NCI-H2227 treated with DMSO at 0.1 percent for 48 hours (cell line): ENCODE measurements at places on chromosomes 13 and 19.

DNA sequence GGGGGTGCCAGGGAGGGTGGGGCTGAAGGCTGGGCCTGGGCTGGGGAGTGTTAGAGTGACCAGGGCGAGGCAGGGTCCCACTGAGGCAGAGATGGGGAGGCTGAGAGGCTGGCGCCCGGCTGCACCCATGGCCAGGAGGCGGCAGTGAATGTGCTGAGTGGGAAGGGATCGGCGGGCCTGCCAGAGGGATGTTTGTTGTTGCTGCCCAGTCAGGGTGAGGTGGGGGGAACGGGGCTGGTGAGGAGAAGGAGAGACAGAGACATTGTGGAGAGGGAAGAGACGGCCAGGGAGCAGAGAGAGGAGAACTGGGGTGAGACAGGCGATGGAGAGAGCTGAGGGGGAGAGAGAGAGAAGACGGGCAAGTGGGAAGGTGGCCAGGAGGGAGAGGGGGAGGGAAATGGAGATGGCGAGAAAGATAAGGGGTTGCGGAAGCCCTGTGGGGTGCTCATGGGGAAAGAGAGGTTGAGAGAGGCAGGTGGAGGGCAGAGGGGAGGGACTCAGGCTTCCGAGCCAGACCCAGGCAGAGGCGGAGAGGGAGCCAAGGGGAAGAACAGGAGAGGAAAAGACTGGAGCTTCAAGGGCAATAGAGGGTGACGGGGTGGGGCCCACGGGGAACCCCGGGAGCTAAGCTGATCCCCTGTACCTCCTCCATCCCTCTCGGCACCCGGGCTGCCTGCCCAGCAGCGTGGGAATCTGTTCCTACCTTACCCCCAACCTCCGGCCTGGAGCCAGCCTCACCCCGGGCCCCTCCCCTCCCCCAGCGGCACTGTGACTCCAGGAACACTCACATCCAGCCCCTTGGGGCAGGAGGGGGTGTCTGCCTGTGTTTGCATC lies 690 bp upstream of the B3GNT8 start:
- DNase-seq, result no peak

- DNase-seq, result no peak
Measured at GRCh38 chr19:32322541-32322940, 22.9 kb upstream of the ZNF507 start.

GRCh38 chr19:41886761-41887710 lies 4.1 kb downstream of the ARHGEF1 start:
- no peak for DNase-seq

DNA sequence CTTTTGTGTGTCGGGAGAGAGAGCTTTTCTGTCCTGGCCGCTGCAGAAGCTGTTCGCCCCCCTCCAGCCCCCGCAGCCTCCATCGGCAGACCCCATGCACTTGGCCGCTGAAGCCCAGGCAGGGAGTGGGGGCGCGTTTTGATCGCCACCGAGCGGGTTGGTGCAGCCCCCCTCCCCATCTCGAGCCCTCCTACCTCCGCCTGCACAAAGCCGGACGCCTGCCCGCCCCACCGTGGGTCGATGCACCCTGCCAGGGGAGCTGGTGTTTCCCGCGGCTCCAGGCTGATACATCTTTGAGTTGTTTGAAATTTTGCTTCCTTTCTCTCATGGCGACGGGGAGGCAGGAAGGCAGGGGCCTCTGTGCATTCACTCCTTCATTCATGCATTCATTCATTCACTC lies 16.4 kb upstream of the ONECUT3 start:
- no peak for DNase-seq

GRCh38 chr13:83953916-83954315 lies 71.6 kb upstream of the SLITRK1 start:
- DNase-seq, result no peak

DNA sequence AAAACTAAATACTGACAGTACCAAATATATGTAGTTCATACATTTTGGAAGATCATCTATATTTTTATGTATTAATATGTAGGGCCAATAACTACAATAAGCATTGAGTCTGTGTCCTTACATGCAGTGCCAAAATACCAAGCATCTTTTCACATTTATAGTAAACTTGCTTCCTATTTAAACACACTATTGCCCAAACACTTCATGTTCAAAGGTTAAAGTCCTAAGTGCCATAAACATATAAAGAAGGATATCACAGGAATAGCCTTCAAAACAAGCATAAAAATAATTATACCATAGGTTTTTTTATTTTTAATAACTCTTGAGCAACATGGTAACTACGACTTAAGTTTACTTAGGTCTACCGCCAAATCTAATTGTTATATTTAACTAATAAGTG lies 27.1 kb downstream of the EXOSC8 start:
- no peak for DNase-seq

GRCh38 chr13:33624740-33625139 lies 193.2 kb upstream of the RFC3 start:
- no peak for DNase-seq

DNA sequence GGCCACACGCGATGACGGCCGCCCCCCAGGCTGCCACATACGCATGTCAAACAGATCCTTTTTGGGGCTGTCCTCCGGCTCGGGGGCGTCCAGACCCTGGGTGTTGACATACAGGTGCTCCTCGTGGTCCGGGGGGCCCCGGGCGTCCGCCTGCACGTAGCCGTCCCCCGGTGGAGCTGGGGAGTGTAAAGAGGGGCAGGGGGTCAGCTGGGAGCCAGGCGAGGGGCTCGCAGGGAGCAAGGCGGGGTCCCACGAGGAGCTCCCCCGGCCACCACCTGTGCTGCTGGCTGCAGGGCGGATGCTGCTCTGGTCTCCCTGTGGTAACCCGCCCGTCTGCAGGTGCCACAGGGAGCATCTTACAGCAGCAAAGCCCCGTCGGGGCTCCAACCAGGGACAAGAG lies 16.1 kb upstream of the C2CD4C start:
- no peak for DNase-seq

GRCh38 chr19:3980353-3981251 lies 4.7 kb downstream of the EEF2 start:
- DNase-seq, result no peak

- no peak for DNase-seq
Measured at GRCh38 chr19:47430041-47430802, 10.9 kb upstream of the MEIS3 start.

DNA sequence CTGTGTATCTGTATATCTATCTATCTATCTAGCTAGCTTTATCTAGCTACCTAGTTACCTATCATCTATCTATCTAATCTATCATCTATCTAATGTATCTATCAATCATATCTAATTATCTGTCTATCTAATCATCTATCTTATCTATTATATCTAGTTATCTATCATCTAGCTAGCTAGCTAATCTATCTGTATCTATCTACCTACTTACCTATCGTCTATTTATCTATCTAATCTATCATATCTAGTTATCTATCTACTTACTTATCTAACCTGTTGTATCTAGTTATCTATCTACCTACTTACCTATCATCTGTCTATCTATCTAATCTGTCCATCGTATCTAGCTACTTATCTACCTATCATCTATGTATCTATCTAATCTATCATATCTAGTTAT lies 17.9 kb downstream of the VSTM1 start:
- no peak for DNase-seq

- DNase-seq, result no peak
Measured at GRCh38 chr19:31351056-31351854, 2.0 kb upstream of the TSHZ3 start.

DNA sequence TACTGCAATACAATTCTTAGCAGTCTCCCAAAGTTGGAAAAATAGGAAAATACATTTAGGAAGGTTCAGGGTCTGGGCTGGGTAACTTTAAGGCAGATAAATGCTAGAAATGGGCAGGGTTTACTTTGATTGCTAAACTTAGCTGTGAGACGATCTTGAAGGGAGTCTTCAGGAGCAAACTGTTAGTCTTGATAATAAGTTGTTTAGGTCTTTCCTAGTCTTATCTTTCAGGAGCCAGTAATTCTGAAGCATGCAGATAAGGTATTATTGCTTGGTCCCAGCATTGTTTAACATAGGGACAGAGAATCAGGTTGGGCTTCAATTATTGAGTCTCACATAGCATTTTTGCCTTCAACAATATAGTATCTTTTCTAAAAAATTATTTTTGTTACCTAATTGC lies 262.4 kb upstream of the MIR17HG start:
- DNase-seq, result no peak

GRCh38 chr19:3836887-3837286 lies 32.0 kb downstream of the ZFR2 start:
- no peak for DNase-seq

GRCh38 chr13:108225440-108225839 lies 7.2 kb downstream of the ABHD13 start:
- no peak for DNase-seq

DNA sequence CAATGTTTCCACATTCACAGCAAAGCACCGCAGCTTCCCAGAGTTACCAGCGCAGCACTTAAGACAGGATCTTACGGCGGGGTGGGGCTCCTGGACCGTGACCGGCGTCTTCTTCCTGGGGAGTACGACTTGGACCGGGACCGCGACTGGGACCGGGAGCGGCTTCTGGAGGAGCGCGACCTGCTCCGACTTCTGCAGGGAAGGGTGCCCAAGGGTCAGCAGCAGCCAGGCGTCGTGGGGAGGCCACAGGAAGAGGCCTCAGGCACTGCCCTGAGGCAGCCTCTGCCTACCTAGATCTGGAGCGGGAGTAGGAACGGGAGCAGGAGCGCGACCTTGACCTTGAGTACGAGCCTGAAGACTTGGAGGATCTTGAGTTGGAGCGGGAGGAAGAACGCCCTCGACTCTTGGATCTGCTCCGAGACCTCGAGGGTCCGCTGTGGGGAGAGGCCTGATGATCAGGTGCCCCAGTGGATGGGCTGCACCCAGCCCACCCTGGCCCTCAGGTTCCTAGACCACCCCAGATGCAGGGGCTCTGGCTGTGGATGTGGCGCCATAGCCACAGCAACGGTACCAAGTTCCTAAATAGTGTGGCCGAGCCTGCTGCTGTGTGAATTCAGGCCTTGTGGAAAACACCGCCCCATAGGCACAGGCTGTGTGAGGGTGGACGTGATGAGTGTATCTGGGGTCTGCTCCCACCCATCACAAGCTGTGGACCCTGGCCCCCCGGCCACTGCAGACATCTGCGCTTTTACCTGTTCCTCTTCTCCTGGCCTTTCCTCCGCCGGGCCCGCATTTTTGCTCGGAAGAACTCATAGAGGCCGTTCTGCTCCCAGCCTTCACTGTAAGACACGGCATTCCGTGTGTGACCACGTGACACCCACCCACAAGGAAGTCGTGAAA lies 21.9 kb downstream of the CHERP start:
- DNase-seq, result no peak

- DNase-seq, result no peak
Measured at GRCh38 chr19:19362075-19362474, 41.4 kb downstream of the MAU2 start.

DNA sequence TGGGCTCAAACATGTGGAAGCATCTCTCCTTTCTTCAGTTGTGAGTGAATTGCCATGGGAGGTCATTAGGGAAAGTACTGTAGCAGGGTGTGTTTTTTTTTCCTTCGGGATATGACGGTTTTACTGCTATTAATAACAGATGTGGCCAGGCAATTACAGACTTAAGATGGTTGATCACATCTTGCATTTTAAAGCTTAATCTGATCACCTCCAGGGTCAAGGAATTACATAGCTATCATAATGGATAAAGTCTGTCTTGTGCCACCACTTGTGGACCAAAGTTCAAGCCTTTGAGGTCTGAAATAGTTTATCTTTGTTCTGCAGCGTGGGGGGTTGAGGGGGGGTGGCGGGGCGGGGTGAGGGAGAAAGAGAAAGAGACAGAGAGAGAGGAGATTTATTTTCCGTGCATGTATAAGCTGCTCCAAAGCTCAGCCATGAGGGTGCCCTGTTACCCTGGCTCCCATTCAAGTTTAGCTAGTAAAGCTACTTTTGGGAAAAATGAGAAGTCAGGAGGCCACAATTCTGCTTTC lies 5.5 kb upstream of the SERP2 start:
- no peak for DNase-seq

- no peak for DNase-seq
Measured at GRCh38 chr13:41224113-41225110, 30.0 kb upstream of the KBTBD7 start.

- no peak for DNase-seq
Measured at GRCh38 chr13:96377835-96378234, 287.9 kb downstream of the HS6ST3 start.

- no peak for DNase-seq
Measured at GRCh38 chr19:54156953-54157352, 2.6 kb downstream of the LENG1 start.

DNA sequence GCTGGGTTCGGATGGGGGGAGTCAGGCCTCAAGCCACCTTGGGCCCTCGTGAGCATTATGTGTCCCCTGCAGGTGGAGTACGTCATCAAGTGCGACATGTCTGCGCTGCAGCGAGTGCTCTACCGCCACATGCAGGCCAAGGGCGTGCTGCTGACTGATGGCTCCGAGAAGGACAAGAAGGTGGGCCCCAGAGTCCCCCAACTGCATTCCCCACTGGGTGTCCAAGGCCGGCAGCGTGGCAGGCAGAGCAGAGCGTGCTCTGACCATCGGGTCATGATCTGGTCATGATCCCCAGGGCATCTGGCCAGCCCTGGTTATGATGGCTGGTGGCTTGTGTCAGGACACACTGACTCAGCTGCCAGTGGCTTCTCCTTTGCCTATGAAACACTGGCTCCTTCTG lies 63.4 kb downstream of the SMARCA4 start:
- DNase-seq, result no peak

DNA sequence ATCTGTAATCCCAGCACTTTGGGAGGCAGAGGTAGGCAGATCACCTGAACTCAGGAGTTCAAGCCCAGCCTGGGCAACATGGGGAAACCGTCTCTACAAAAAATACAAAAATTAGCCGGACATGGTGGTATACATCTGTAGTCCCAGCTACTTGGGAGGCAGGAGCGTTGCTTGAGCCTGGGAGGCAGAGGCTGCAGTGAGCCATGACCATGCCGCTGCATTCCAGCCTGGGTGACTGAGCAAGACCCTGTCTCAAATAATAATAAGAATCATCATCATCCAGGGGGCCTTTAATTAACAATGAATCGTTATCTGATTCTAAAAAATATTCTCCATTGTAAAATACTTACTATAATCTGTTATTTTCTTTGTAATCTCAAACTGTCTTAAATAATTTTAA lies 283.4 kb downstream of the DACH1 start:
- no peak for DNase-seq

- DNase-seq, result no peak
Measured at GRCh38 chr19:48206397-48207093, 36.1 kb downstream of the ZSWIM9 start.

- no peak for DNase-seq
Measured at GRCh38 chr13:110129076-110129475, 177.9 kb downstream of the COL4A1 start.

DNA sequence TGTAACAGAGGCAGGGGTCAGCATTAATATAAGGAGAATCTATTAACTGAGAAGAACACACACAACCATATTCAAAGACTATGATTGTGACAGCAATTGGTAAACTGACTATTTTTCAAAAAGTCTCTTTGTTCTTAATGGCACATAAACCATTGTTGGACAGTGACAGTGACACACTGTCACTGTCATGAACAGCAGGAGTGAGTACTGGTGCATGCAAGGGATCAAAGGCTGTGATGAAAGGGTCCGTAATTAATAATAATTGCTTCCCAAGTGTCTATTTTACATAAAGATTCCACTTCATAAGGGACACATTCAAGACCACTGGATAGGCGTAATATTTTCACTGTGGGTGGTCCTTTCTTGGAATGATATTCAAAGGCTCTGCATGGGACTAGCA lies 50.7 kb downstream of the LHFPL6 start:
- DNase-seq, result no peak

- no peak for DNase-seq
Measured at GRCh38 chr13:31367410-31367809, 167.6 kb downstream of the B3GLCT start.

- DNase-seq, result no peak
Measured at GRCh38 chr13:20608438-20609020, 41.6 kb downstream of the IFT88 start.

GRCh38 chr13:20337884-20338551 lies 105.9 kb upstream of the GJB6 start:
- DNase-seq, result no peak
